ENCODE measurements at places on chromosomes 11 and 22.

DNA sequence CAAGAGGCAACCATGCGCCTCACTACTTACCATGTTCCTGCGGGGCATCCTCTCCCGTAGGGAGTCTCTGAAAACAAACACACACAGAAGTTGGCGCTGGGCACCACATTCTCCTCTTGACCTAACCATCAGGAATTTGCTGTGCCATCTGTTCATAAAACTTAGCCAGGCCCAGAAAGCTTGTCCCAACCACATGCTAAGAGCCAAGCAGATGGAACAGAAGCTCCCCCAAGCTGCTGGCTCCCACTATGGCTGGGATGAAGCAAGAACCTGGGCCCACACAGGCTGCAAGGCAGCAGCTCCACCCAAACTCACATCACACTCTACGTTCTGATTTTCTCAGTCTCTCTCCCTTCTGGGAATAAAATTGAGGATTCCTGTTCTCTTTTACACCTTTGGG, 17.4 kb downstream of the HPS4 start:
- no peak for DNase-seq

- DNase-seq = no peak
Observed at GRCh38 chr22:39515266-39516050, 4.9 kb upstream of the ATF4 start.

DNA sequence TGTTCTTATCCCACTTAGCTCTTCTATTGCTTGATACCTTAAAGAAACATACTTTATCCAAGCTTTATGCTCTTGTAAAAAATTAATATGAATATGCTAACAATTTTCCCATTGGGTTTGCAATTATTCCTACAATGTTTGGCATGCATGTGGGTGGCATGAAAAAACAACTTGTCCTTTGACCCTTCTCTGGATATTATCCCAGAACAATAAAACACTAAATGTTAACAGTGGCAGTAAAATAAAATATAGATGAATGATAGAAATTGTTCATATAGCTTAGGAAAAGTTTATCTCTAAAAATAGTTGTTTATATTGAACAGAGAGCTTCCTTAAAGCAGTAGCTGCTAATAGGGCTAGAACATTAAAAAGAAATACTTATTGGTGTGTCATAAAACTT, 860.5 kb upstream of the LRRC4C start:
- no peak for DNase-seq

DNA sequence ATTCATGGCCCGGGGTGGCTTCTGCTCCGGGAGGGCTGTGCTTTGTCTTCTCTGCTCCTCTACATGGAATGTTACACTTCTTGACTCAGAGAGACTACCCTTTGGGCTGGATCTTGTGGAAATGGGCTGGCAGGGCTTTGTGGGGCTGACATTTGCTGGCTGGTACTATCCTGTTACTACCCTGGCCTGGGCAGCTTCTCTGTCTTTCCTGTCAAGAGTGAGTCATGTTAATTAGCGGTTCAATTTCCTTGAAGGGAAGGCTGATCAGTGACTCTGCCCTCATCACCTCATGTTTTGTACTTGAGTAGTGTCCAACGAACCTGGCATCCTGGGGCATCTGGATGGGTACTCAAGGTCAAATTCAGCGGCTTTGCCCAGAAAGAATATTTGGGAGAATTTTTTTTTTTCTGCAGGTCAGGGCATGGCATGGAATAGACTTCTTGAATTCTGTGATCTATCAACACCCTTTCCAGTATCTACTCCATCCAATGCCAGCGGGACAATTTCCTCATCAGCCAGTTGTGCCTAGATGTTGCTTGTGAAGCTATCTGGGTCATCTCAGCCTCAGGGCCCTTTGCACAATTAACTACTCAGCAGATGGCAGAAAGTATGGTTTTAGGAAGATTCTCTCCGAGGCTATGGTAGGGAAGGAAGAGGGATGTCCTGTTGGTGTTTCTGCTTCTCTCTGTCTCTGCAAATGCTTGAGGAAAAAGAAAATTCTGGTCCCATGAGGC, 140.5 kb upstream of the PLET1 start:
- no peak for DNase-seq

DNA sequence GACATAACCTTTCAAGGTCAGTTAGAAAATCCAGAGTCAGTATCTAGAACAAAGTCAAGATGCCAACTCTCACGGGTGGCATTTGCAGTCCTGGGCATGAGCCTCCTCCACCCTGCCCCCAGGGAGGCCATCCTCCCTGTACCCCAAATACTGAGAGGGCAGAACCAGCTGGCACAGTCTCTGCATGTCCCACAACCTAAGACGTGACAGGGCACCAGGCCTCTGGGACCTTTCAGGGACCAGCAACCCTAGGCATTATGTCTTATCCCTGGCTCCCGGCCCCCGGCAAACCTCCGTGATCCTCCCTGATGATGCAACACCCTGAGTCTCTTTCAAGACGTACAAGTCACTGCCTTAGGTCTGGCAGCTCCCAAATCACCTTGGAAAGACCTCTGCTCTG, 2.0 kb downstream of the MB start:
- no peak for DNase-seq

GRCh38 chr11:66580803-66581202, 12.1 kb downstream of the CCDC87 start:
- DNase-seq = no peak

GRCh38 chr22:42433754-42434682, 1.8 kb upstream of the NFAM1 start:
- DNase-seq = no peak

DNA sequence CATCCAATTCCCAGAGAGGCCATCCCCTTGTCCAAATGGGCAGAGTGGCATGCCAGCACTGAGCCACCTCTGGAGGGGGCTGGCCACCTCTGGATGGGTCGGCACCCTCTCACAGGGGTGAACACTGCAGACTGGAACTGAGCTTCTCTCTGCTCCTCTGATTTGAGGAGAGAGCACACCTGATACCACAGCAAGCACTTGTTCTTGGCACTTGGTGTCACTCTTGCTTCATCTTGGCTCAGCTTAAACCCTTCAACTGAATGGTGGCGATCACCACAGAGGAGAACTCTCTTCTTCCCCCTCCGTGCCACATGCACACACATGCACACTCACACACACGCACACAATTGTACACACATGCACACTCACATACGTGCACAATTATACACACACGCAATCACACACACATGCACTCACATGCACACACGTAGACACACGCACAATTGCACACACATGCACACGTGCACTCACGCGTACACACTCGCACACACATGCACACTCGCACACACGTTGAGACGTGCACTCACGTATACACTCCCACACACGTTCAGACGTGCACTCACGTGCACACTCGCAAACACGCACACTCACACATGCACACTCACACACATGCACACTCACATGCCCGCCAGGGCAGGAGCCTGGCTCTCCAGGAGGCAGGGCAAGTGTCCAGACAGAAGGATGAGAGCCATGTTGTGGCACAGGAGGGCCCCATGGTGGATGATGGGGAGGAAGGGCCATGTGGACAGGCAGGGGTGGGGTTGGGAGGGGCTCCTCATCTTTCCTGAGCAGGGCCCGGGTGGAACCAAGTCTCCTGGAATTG, 23.4 kb downstream of the OVOL1 start:
- no peak for DNase-seq

DNA sequence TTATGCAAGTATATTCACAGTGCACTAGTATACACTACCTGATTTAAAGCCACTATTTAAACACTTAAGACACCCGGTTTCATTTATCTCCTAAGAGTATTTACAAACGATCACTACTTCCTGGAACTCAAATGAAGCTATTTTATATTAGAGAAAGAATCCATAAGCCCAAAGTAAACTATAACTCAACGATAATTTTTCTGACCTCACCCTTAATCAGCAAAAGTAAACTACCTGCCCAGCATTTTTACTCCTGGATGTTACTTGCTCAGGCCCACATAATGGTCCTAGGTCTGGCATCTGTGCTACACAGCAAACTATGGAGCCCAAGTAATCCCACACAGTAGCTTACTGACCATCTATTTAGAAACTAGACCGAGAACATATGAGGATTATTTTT, 33.4 kb downstream of the TSG101 start:
- DNase-seq = no peak

DNA sequence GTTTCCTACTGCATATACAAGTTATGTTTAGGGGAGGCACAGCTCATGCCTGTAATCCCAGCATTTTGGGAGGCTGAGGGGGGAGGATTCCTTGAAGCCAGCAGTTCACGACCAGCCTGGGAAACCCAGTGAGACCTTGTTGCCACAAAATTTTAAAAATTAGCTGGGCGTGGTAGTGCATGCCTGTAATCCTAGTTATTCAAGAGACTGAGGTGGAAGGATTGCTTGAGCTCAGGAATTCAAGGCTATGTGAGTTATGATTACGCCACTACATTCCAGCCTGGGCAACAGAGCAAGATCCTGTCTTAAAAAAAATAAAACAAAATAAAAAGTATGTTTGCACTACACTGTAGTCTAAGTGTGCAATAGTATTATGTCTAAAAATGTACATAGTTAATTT, 108.8 kb upstream of the TEAD1 start:
- DNase-seq = no peak

- no peak for DNase-seq
Observed at GRCh38 chr11:45857961-45858474, 10.7 kb downstream of the CRY2 start.

DNA sequence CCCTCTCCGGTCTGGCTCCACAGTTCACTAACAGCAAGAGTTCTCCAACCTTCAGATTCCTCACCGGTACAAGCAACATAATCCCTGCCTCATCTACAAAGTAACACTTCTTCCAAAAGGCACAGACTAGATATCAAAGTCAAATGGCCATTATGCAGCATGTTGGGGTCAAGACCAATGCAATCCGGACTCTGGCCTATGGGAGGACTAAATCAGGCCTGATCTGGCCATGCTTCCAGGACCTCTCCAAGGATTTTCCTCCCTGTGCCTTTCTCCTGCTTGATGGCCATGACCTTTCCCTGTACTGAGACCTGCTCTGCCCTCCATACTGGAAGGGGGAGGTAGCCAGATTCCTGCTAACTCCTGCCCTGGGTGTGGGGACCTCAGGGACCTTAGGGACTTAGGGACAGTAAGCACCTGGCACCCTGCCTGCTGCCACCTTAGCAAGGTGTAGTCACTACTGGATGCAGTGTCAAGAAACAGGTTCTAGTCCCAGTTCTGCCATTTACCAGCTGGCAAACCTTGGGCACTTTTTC, 6.7 kb downstream of the TBC1D10A start:
- DNase-seq = no peak

- no peak for DNase-seq
Observed at GRCh38 chr11:35454362-35454761, 35.0 kb upstream of the SLC1A2 start.

DNA sequence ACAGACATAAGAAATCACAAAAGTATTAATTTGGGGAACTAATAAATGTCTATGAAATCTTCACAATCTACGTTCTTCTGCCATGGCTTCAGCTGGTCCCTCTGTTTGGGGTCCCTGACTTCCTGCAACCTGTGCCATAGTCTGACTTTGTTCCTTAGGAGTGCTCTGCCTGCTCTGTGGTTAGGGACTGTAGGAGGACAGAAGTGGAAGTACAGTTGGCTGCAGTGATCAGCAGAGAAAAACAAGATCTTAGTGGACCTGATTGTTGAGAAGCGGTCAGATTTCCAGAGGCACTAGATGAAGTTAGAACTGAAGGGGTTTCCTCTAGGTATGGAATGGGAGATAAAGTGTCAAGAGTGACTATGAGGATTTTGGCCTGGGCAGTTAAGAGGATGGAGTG, 80.6 kb downstream of the PPP6R3 start:
- DNase-seq = no peak

DNA sequence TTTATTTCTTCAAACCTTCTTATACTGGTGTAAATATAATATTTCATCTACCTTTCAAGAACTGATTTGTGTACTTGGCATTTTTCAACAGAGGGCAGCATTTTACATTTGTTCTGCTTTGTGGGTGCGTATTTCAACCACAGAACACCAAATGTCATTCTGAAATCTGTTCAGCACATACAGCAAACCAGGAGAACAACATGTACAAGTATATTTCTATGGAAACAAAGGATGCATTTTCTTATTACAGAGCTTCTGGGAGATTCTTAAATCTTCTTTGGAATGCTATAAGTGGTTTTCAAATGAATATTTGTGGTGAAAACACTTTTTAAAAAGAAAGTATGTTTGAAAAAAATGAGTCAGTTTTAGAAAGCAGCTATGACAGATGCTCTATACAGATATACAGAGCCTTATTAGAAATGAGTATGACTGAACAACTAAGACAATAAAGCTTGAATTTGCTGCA, 946.0 kb downstream of the FAM181B start:
- DNase-seq = no peak

- no peak for DNase-seq
Observed at GRCh38 chr11:15213471-15214231, 98.9 kb downstream of the INSC start.

GRCh38 chr11:124887667-124888013, 10.0 kb downstream of the ROBO4 start:
- DNase-seq = no peak
